ENCODE measurements at places on chromosomes 4 and X.

DNA sequence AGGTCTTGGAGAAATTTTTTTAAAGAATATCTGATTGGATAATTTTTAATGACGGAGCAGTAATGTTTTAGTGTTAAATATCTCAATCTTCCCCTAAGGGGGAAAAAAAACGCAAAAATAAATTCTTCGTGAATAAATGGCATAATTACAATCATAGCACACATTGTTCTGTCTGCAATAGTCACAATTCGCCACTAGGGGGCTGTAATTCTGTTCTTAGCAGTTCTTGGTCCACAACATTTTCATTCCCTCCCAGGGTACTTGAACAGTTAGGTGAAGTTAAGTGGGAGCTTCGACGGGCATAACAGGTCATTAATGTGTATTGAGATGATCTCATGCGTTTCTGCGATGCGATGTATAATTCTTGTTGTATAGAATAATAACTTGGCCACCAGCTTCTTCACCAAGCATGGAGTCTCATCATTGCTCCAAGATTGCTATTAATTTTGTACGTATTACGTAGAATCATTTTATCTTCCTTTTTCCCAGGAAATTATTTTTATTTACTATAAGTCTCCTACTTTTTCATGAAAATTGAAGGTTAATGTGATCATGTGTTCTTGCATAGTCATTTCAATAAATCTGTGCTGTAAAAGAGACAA, 27.2 kb downstream of the HTR2C start:
- no peak for DNase-seq

GRCh38 chrX:68992821-68993397, 164.1 kb downstream of the EFNB1 start:
- DNase-seq, result no peak

DNA sequence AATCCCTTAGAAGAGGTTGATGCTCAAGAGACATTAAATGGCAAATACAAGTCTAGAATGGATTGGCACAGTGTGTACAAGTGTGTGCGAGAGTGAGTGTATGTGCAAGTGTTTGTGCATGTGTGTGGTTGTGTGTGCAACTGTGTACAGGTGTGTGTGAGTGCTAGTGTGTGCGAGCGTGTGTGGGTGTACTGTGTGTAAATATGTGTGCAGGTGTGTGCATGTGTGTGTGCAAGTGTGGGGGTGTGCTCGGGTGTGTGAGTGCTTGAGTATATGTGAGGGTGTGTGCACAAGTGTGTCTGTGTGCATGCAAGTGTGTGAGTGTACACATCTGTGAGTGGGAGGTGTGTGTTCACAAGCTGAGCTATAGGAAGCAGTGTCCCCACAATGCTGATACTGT, 5.9 kb downstream of the TREX2 start:
- DNase-seq, result no peak

- DNase-seq, result no peak
Observed at GRCh38 chr4:57098941-57099340, 11.2 kb downstream of the IGFBP7 start.

- no peak for DNase-seq
Observed at GRCh38 chr4:83219344-83220331, 65.0 kb downstream of the COQ2 start.

- DNase-seq, result no peak
Observed at GRCh38 chr4:41883988-41884734, 51.1 kb upstream of the TMEM33 start.

DNA sequence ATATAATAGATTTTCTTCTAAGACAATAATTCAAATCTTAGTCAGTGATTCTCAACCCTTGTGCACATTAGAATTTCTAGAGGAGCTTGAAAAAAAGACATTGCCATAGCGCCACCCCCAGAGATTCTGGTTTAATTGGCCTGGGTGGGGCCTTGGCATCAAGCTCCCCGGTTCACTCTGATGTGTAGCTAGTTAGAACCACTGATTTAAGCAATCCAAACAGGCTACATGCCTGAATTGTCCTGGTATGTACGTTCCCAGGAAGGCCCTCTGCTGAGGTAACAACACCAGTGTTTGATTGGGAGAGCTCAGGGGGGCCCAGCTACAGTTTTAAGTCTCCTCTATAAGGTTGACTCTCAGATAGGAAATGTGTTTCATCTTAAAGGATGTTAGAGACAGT, 1.3 kb upstream of the ATP10D start:
- DNase-seq, result no peak

DNA sequence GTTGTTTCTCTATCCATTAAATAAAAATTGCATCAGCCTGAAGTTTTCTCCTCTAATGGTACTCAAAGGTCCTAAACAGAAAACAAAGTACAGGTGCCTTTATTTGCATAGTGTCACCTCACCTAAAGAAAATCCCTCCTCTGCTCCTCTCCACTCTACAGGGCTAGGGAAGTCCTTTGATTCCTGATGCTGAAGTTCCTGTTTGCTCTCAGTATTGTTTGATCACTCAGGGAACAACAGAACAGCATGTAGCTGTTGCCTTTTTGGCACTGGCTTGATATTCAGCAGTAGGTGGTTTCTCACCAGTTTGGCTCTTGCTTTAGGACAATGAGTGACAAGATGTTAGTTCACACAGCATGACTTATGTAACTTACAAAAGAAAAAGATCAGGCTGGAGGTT, 156.2 kb upstream of the SLC7A11 start:
- no peak for DNase-seq

GRCh38 chr4:94491322-94491721, 39.6 kb downstream of the PDLIM5 start:
- no peak for DNase-seq

GRCh38 chr4:158236304-158237030, 26.2 kb downstream of the TMEM144 start:
- DNase-seq, result no peak

- no peak for DNase-seq
Observed at GRCh38 chr4:161404346-161405110, 759.3 kb downstream of the FSTL5 start.

DNA sequence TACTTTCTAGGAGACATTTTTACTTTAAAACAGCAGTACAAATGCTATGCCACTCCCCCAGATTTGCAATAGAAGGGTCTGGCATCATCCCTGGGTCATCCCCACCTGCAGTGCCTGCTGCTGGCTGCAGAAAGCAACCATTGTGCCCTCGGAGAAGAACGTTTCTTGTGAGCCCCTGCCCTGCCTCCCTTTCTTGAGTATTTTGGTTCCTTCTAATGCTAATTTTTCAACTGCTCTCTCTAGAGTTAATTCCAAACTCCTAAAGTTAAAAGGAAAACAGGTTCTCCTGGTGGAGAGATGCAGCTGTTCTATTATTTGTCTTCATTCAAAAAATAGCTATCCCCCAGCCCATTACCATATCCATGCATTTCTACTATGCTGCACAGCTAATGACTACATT, 107.1 kb downstream of the IDS start:
- DNase-seq, result no peak

- DNase-seq, result no peak
Observed at GRCh38 chrX:41963348-41963747, 40.0 kb upstream of the CASK start.

- no peak for DNase-seq
Observed at GRCh38 chr4:44736900-44737299, 10.5 kb upstream of the GNPDA2 start.

- DNase-seq, result peak; percentile 99
Observed at GRCh38 chr4:15756361-15756861, 21.7 kb upstream of the CD38 start.

DNA sequence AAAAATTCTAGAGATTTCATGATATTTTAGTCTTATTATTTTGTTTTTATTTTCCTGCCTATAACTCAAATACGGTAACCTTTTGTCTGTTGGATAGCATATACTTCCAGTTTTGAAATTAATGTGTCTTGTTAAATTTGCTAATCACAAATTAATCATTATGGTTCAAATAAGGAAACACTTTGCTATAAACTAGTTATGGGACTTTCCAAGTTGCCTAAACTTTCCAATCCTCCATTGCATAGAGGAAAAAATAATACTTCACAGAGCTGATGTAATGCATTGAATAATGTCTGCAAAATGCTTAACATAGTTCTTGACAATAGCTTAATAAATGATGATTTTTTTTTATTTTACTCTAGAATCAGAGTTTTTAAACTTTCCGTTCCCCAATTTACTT, 4.7 kb downstream of the GUCY1B1 start:
- no peak for DNase-seq

DNA sequence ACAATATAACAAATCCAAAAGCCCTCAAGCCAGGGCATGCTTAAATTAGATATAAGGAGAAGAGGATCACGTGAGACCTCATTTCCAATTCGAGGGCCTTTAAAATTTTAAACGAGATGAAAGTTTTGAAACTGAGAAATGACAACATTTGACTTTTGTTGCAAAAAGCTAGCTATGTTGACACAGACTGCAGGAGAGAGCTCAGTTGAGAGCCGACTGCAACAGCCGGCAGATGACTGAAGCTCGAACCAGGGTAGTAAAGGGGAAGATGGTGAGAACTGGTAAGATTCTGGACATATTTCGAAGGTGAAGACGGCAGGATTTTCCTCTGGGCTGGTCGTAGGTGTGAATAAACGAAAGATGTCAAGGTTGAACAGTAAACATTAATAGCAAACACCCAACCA, 773 bp downstream of the PRMT9 start:
- DNase-seq, result no peak

GRCh38 chrX:31459361-31459760, 387.5 kb upstream of the FTHL17 start:
- DNase-seq, result no peak

GRCh38 chrX:115226929-115227328, 7.0 kb downstream of the LRCH2 start:
- no peak for DNase-seq

DNA sequence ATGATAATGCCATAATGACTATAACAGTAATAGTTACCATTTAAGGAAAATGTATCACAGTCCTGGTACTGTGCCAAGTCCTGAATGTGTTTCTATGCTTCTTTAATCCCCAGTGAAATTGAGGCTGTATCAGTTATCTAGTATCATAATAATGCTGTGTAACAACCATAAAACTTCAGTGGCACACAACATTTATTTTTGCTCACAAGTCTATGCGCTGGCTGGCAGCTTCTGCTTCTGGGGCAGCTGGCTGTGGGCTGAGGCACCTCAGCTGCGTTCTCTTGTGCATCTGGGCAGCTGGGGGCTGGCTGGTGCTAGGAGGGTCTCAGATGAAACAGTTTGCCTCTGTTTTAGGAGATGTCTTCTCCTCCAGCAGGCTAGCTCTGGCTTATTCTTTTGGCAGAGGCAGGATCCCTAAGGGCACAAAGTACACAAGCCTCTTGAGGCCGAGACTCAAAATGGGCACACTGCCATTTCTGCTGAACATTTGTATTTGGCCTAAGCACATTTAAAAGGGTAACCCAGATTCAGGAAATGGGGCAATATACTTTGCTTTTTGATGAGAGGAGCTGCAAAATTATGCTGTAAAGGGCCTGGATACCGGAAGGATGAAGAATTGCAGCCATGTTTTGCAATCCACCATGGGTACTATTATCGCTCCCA, 62.6 kb upstream of the DHX15 start:
- no peak for DNase-seq

DNA sequence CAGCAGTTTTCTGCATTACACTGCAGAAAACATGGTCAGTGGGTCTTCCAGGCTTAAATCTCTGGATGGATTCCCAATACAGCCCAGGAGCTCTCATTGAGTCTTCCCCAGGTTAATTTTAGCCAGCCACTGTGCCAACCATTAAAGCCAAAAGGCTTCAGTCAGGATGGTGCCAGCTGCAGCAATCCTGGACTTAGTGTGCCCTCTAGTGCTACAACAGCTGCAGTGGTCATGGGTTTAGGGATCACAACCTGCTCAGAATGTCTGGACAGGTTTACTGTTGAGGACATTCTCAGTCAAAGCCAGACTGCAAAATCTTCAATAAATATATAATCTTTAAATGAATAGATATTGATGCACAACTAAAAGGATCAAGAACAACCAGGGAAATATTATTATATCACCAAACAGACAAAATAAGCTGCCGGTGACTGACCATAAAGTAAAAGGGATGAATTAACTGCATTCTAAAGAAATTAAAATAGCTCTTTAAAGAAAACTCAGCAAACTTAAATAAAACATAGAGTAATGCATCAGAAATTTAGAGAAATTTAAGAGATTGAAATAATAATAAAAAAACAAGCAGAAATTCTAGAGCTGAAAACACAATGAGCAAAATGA, 639.9 kb downstream of the SPOCK3 start:
- no peak for DNase-seq

- DNase-seq, result no peak
Observed at GRCh38 chr4:55395218-55395528, 584 bp upstream of the TMEM165 start.

GRCh38 chr4:141020801-141021261, 112.4 kb downstream of the RNF150 start:
- DNase-seq, result no peak

GRCh38 chrX:97452283-97452682, 568.6 kb downstream of the RPA4 start:
- DNase-seq, result no peak

DNA sequence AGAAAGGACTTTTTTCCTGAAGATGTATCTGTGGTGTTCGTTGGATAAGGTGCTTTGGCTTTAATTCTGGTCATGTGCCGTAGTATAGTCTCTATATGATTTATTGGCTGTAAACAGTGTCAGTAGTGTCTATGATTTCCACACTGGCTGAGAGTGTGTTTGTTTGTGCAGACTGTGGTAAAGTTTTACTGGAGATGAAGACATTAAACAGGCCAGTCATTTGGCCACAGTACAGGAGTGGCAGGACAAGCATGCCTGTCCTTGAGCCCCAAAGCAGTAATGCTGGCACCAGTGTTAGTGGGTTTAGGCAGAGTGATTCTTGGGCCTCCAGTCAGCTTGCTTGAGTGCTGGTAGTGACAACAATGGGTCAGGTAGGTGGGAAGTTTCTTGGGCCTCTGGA, 1023.9 kb upstream of the GRID2 start:
- no peak for DNase-seq

DNA sequence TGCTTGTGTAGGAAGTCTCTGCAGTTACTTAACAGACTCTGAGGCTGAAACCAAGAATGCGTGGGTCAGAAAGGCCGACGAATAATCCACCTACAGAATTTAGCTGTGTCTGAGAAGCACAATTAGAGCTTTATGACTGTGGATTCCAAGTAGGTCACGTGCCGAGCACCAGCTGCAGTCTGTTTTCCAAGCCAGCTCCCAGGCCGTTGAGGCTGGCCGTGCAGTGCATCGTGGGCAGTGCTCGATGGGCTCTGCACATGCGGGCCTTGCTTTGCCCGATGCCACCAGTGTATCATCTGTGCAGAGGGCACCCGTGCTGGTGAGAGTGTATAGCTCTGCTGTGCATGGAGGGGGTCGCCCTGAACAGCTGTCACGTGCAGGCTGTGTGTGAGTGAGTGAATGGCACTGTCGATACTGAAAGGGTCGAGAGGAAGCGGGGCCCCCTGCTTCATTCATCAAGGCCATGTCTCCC, 67.5 kb upstream of the CLDN34 start:
- DNase-seq, result no peak

Data from T-helper 2 cell (primary cell).